ENCODE measurements at places on chromosomes 6 and 20.

DNA sequence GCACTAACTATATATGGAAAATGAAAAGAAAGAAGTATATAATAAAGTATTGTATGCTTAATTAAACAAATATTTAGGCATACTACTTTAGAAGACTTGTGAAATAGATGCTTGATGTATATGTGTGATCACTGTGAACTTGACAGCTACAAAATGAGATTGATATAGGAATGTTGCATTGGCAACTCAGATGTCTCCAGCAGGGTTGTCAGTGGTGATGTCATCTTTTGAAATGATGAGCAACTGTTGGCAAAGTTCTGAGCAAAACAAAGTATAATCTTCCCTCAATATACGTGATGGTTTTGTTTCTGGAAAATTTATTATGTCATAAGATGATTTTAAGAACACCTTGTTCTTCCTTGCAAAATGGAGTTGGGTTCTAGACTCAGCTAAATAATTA lies 133.8 kb downstream of the ARID1B start:
- DNase-seq: no peak

GRCh38 chr6:108091288-108091687 lies 16.7 kb upstream of the OSTM1 start:
- no peak for DNase-seq

- no peak for DNase-seq
These were observed 30.3 kb downstream of the LIN28B start for GRCh38 chr6:104987218-104987617.

- DNase-seq: no peak
These were observed 255.6 kb downstream of the PREX1 start for GRCh38 chr20:48571949-48572847.

DNA sequence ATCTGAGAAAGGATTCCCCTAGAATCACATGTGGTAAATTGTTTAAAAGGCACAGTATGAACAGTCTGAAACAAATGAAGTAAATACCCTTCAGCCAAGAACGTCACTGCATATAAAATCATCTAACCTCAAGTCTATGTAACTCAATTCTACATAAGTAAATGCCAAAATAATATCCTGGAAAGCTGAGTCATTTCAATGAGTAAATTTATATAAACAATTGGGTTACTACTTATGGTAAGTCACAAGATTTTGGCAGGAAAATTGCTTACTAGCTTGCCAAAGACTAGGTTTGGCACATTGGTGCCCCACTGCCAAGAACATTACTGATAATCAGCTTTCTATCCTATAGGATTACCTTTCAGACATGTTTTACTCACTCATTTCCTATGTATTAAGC lies 8.4 kb downstream of the GMDS start:
- no peak for DNase-seq

DNA sequence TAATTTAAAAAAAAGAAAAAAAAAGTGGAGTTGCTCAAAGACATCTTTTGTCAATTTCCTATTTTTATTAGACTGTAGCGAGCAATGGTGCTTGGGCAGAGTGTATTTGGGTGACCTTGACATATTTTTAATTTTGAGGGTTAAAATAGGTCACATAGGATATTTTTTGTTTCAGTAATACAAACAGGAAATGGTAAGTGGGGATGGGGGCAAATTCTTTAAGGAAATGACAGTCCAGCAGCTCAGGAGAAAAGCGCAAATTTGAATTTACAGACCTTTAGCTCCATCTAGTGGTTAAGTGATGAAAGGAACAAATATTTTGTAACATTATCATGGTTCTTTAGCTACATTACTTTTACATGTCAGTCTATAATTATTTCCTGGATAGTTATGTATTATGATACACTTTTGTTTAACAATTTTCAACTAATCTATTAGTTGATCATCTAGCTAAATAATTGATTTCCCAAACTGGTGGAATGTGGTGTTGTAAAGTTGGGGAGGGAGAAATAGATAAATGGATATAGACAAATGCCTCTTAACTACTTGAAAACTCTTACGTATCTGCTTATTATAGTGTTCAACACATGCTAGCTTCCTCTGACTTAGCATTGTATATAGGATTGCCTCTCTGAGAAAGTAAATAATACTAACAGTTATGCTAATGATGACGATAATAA lies 10.0 kb downstream of the CITED2 start:
- DNase-seq: no peak

DNA sequence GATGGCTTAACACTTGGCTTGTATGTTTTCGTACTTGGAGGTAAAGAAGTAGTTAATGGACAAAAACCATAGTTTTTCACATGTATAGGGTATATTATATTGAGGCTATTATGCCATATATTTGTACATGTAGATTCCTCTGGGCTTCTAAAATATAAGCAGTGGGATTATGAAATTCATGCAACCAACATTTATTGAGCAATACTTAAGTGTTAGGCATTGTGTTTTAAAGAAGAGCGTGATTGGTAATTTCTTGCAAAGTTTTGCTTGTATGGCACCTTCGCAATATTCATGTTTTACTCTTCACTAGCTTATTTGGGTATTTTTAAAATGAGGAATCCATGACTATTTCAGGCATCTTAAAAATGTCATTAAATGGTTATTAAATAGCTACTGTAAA lies 2.5 kb downstream of the TULP4 start:
- no peak for DNase-seq

- DNase-seq: no peak
These were observed 11.5 kb upstream of the TMC2 start for GRCh38 chr20:2524709-2525506.

DNA sequence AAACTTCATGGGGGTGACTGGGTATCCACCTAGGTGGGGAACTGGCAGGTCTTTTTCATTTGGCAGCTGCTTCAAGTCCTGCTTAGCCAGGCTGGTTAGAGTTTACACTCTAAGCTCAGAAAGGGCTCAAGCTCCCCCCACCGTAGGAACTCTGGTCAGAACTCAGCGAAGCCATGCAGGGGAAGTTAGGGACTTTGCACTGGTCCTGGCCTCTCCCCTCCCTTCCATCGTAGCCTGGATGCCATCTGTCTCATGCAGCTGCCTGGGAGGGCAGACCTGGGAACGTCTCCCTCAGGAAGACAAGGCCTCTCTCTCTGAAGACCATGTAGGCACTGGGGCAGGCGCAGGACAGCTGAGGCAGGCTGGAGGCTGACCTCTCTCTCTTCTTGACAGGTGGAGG lies 183.8 kb upstream of the UST start:
- DNase-seq: no peak

- no peak for DNase-seq
These were observed 349.0 kb downstream of the RNGTT start for GRCh38 chr6:88614316-88614877.

DNA sequence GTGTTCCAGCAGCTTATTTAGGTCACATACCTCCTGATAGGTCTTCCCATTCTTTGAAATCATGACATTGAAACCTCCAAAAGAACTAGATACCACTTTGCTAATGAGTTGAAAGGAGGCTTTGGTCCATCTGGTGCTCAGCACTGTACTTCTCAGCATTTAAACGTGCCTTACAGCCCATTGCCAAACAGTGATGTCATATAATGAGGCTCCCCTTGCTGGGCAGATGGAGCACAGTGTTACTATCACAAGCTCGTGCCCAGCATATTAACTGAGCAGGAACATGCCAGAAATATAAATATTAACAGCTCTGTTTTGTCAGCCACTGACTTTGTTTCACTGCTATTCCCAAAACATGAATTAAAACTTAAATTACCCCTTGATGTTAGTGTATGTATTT lies 25.5 kb upstream of the MAPK13 start:
- DNase-seq: no peak

DNA sequence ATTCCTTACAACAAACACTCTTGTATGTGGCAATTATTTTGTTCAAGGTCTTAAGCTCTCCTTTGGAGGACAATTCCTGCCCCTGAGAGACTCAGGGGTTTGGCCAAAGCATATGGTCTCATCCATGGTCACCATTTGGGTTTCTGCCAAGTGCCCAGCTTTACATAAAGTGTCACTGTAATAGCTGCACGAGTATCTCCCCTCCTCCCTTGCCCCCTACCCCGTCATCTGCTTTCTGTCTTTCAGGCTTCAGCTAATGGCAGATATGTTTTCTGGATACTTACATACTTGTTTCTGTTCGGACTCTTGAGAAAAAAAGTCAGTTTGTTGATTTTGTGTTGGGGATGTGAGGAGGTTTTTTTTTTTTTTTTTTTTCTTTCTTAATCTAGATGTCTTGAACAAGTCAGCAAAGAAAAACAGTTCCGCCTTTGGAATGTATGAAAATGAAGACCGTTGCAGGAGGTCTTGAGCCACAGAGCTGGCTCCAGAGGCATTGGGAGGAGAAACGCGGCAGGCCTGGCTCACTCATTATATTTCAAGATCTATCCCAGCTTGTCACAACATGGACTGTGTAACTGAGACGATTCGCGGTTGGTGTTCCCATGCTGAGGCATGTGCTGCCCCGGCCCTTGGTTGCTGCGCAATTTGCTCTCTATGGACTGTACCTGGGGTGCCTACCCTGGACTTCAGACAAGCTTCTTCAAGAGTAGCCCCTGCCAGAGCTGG lies 32.6 kb upstream of the STX16 start:
- no peak for DNase-seq

DNA sequence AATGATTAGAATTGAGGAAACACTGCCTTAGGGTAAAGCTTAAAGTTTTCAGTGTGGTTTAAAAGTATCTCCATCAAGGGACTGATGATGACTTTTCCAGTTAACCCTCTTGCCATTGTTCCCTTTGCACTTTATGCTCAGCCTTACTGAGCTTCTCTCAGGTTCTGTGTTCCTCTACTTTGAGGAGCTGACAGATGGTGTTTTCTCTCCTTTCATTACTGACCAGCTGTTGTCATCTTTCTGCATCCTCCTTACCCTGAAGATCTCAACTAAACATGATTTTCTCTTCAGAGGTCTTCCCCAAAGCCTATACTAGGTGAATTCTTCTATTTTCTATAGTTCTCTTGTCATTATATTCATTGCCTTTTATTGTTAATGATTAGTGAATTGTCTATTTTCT lies 475.6 kb upstream of the SYNCRIP start:
- DNase-seq: no peak

DNA sequence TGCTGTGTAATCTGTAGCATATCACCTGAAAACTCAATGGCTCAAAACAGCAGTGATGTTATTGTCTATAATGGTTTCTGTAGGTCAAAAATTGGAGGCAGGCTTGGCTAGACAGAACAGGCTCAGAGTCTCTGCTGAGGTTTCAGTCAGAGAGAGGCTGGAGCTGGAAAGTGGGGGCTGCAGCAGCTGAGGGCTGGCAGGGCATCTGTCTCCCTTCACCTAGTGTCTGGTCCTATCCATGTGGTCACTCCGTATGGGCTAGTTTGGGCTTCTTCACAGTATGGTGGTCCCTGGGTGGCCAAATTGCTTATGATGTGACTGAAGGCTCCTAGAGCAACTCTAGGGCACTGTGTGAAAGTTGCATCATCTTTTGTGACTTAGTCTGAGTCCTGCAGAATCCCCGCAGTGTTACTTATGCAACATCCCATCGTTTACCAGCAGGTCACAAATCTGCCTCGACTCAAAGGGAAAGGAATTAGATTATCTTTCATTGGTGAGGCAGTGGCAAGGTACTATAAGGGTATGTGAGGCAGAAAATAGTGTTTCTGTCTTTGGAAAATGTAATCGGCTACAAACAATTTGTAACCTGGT lies 497.0 kb downstream of the EPHA7 start:
- DNase-seq: no peak

GRCh38 chr6:89359561-89359960 lies 7.0 kb upstream of the UBE2J1 start:
- no peak for DNase-seq

GRCh38 chr20:22471156-22471836 lies 113.1 kb downstream of the FOXA2 start:
- DNase-seq: no peak

GRCh38 chr20:53070706-53071392 lies 98.7 kb downstream of the TSHZ2 start:
- no peak for DNase-seq

DNA sequence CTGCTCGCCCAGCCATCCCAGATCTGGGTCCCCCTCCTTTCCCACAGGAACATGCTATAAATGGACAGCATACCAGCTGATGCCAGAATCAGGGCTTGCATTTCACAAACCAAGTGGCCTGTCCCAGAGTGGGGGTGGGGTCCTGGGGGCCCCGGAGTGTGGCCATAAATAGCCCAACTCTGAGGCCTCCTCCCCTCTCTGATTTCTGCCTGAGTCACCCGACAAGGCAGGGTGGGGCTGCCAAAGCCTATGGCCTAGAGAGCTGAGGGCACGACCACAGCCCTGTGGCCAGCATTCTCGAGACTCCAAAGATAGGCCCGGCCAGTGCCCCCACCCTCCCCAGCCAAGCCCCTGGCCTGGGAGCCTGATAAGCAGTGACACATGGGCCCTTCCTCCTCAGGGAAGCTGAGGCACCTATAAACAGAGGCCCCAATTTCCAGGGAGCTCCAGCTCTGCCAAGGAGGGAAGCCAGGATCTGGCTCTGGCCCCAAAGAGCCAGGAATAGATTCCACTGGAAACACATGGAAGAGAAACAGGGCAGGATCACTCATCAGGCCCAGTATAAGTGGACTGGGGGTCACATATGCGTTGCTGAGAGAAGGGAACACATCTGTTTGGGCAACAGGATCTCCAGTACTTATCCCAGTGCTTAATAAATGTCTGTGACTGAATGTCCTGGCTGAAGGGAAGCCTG lies 20.3 kb downstream of the SNTA1 start:
- DNase-seq: no peak

DNA sequence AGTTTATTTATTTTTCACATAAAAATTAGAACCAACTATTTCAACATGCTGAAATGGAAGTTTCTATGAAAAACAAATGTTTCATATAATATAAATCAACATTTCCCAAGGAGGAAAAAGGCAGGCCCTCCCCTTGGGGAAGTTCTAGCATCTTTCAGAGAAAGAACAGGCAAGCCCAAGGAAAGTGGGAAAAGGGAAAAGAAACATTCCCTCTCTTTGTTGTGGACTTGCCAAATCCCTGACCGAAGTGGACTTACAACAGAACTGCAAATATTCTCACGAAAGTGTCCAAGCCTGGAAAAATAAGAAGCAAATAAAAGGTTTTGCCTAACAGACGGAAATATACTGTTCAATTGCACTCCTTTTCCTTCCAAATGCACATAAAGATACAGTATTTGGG lies 214.4 kb downstream of the ATXN1 start:
- DNase-seq: no peak

- no peak for DNase-seq
These were observed 111.0 kb downstream of the SOBP start for GRCh38 chr6:107600936-107601335.

DNA sequence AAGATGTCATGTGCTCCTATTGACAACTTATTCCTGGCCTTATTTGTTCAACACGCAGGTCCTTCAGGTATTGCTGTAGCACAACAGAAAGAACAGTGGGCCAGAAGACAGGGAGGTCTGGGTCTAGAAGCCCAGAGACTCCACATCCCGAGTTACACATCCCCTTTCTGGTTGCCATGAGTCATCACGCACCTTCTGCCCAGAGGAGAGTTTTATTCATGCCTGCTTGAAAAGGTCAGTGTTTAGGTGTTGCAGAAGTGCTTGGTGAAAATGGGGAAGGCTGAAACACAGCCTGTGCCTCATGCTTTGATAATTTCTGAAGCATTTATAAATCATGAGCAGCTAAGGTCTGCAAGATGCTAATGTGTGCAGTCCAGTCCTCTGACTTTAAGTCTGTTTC lies 256.4 kb downstream of the GMPR start:
- DNase-seq: no peak

Measured in activated CD8-positive, alpha-beta memory T cell treated with anti-CD3 and anti-CD28 coated beads for 1 hour (primary cell).